ENCODE measurements at places on chromosomes 7 and 10. TPM values are rescaled to one million over a fixed set of nuclear protein-coding genes. Genes with fewer than 3 reads are reported as not detected.

DNA sequence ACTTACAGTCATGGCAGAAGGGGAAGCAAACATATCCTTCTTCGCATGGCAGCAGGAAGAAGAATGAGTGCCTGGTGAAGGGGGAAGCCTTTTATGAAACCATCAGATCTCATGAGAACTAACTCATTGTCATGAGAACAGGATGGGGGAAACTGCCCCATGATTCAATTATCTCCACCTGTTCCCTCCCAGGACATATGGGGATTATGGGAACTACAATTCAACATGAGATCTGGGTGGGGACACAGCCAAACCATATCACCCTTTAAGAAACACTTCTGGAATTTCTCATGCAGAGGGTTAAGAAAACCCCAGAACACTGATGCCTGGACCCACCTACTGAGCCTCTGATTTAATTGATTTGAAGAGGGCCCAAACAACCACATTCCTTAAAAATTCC lies 63.3 kb upstream of the DNAJB12 start:
- DNase-seq = no peak

DNA sequence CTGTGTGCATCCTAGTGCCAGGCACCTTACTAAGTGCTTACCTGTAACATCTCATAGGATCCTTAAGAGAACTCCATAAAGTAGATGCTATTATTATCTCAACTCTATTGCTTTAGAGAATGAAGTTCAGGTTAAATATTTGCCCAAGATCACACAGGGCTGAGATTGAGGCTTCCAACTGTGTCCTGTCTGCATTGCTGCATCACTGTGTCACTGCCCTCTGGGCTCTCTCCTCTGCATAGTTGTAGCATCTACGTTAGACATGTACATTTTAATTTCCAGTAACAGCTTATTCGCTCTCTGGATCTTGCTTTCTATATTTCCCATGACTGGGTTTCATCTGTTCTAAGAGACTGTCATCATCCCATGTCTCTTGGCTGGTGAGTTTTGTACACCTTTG lies 63.6 kb upstream of the FZD8 start:
- no peak for DNase-seq

DNA sequence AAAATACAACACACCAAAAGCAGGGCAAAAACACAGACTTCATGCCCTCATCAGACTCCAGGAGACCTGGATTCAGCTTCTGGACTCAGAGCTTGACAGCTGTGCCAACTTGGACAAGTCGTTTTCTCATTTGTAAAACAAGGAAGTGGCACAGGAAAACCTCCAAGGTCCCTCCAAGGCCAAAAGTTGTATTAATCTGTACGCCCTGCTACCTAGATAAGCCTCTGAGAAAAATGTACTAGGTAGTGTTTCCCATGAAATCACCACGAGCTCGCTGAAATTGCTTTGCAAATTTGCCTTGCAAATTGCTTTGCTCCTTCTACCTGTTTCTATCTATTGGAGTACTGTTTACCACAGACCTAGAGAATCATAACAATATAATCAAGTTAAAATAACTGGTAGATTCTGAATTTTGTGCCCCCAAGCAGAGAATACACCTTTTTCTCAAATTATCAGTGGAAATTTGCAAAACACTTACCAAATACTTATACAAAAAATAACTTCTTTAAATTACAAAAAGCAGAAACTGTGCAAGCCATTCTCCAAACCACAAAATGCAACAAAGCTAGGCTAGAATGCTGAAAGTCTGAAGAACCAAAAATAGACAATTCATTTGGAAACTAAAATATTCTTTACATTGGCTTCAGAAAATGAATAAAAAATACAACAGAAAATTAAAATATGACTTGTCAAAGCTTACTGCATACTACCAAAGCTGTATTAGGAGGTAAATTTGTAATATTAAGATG lies 158.1 kb upstream of the CHST15 start:
- no peak for DNase-seq

DNA sequence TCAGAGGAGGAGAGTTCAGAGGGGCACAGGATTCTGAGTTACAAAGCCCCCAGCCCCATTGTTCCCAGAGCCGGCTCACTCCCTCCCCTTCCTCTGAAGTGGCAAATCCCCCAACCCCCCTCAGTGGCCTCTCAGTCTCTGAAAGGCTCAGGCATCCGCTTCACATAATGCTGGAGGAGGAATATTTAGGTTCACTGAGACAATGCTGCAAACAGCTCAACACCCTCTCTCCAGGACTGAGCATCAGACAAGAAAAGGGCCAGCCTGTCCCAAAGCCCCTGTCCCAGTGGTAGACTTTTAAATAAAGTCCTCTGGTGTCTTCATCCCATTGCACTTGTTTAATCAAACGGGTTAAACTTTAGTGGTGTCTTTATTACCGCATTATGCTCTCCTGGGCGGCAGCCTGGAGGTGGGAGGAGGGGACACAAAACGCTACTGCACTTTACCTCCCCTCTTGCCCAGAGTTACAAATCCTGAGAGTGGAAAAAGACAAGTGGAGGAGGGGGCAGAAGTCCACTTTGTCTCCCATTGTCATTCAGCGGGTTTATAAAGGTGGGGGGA lies 257.9 kb downstream of the FGFR2 start:
- DNase-seq = no peak

- DNase-seq = no peak
Measured at GRCh38 chr10:4183761-4184261, 398.8 kb upstream of the KLF6 start.

DNA sequence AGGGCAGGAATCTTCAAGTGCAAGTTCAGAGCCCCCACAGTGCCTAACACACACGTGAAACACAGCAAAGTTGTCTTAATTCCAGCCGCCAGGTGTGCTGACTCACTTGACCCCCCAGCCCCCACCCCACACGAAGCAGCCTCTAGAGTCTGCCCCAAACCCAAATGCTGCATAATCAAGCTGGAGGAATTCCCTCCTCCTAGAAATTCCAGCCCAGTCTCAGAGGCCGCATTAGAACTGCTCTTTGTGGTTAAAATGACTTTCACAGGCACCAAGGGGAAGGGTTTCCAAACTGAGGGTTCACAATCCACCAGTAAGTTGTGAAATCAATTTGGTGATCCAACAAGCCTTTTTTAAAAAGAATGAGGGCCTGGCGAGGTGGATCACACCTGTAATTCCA lies 67.0 kb upstream of the PLXNA4 start:
- DNase-seq = no peak

DNA sequence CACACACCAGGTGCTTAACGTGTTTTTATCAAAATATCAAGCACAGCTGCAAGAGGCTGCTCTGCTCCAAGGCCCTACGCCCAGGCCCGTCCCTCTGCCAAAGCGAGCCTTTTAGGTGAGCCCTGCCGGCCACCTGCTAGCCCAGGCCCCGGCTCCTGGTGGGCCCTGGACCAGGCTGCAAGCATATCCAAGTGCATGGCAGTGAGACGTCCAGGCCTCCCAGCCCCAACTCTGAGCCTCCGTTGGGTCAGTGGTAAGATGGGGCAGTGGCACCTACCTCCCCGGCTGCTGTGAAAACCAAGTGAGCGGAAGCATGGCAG lies 136.2 kb downstream of the LHPP start:
- DNase-seq = no peak

The CXCL12 gene
- total RNA-seq = not detected

The HOXA4 gene
- not detected for total RNA-seq
